NCI-H69 (cell line): ENCODE measurements at places on chromosomes 13 and 19.
A peak's percentile ranks its signal among the peaks of the same experiment; 100 is the strongest.

GRCh38 chr13:112861876-112862615 lies 107.0 kb upstream of the MCF2L start:
- DNase-seq = no peak

- DNase-seq = no peak
Measured at GRCh38 chr19:11949201-11949600, 15.6 kb upstream of the ZNF763 start.

DNA sequence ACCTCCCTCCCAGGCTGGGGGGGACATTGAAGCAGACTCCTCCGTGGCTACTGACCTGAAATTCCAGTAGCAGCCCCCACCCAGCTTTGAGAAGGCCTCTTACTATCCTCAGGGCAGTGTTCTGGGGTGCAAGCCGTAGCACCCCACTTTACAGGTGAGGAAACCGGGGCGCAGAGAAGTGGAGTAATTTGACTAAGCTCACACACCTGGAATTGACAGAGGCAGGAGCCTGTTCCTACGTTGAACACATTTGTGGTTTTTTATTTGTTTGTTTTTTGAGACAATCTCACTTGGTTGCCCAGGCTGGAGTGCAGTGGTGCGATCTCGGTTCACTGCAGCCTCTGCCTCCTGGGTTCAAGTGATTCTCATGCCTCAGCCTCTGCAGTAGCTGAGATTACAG lies 14.6 kb upstream of the S1PR4 start:
- no peak for DNase-seq

DNA sequence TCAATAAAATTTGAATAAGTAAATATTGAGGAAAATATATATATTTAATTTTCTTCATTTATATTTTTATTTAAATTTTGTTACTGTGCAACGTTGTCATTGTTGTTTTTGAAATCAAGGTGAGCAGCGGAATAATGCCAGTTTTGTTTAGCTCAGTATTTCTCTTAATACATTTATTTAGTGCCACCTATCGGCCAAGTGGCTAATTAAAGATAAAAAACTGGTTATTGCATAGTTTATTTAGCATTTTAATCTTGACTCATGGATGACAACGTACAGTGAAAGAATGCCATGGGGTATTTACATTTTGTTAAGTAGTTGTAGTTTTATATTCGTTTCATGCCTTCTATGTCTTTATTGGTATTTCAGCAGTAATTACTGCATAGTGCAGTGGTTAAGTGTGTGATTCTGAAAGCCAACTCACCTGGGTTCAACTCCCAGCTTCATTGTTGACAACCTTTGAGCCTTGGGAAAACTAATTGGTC lies 265.9 kb downstream of the MYO16 start:
- peak; percentile 63 for DNase-seq

GRCh38 chr13:63279136-63279535 lies 1863.5 kb upstream of the PCDH20 start:
- no peak for DNase-seq

GRCh38 chr13:31797154-31797775 lies 57.9 kb downstream of the RXFP2 start:
- DNase-seq = peak; percentile 34
